Activated T-cell treated with anti-CD3 and anti-CD28 coated beads, Interleukin-2, amount 50 U/mL, for 4 hours (primary cell): ENCODE measurements at places on chromosomes 5 and 9.

- no peak for DNase-seq
Measured at GRCh38 chr5:127723571-127723970, 20.4 kb downstream of the CCDC192 start.

- DNase-seq: no peak
Measured at GRCh38 chr5:1952444-1953099, 69.8 kb upstream of the IRX4 start.

DNA sequence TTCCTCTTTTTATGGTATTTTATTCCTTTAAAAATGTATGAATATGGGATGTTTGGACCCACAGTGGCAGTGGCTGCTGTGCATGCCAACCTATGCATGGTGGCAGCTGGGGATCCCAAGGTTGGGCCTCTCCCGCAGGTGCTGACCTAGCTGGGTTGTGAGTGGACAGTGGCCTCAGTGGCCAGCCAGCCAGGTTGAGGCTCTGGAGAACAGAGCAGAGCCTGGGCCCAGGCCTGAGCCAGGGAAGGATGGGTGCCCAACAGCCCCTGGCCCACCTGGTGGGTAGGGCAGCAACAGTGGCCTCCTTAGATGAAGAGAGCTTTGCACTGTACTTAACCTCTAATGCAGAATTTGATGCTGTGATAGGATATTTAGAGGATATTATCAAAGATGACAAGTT, 624.8 kb downstream of the CHSY3 start:
- no peak for DNase-seq

DNA sequence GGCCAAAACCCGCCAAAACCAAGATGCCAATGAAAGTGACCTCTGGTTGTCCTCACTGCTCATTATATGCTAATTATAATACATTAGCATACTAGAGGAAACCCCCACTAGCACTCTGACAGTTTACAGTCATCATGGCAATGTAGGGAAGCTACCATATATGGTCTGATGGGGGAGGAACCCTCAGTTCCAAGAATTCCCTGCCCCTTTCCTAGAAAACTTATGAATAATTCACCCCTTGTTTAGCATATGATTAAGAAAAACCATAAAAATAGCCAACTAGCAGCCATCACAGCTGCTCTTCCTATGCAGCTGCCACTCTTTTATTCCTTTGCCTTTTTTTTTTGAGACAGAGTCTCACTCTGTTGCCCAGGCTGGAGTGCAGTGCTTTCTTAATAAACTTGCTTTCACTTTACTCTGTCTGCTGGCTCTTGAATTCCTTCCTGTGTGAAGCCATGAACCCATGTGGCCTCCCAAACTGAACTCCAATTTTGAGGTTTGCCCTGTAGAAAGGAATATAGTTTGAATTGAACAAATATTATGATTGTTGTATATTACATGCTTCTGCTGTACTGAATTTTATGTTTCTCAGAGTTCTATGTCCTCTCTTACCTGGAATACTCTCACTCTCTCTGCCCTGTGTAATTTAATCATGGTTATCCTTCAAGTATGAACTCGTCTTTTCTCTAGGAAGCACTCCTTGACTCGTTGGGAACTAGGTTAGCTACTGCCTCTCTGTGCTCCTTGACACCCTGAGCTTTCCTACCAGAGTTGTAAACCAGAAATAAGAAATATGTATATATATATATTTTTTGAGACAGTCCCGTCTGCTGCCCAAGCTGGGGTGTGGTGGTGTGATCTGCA, 59.8 kb downstream of the KIAA1958 start:
- DNase-seq: no peak

GRCh38 chr9:122263699-122264349, 816 bp downstream of the RBM18 start:
- DNase-seq: no peak

DNA sequence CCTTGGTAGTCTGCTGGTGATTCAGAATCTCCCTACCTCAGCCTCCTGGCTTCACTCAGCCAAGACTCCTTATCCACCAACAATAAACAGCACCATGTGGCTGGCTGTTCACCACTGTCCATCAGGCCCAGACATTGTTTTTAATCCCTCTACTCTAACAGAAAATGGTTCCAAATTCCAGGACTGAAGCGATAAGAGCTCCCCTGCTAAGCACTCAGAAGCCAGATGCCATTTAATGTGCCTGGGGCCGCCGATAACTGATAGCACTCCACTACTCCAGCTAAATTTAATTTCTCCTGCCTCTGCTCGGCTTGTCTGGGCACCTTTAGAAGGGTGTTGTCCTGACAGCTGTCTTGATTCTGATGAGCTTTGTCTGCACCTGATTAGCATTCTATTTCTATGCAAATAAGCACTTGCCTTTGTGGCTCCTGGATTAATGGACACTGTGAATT, 47.1 kb downstream of the ZNF622 start:
- no peak for DNase-seq

DNA sequence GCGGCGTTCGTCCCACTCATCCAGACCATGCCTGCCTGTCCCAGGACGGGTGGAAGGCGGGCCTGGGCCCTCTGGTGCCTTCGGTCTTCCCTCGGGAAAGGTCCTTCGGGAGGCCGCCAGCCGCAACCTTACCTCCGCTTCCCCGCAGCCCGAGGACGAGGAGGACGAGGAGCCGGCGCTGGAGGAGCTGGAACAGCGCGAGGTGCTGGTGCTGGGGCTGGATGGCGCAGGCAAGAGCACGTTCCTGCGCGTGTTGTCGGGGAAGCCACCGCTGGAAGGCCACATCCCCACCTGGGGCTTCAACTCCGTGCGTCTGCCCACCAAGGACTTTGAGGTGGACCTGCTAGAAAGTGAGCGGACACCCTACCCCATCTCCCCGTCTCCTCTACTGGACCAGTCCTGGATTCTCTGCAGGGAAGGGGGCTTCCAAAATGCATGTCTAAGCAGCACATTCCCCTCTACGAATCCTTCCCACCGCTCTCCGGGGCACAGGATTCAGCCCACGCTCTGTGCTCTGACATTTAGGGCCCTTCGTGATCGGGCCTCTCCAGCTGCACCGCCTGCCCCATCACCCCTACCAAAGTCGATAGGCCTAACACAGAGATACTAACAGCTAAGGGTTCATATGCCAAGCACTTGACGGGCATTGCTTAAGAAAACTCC, 1.1 kb downstream of the ARL10 start:
- DNase-seq: no peak

- DNase-seq: no peak
Measured at GRCh38 chr5:179371121-179371510, 25.9 kb upstream of the ADAMTS2 start.

- DNase-seq: no peak
Measured at GRCh38 chr5:62717301-62717933, 138.8 kb downstream of the LRRC70 start.

DNA sequence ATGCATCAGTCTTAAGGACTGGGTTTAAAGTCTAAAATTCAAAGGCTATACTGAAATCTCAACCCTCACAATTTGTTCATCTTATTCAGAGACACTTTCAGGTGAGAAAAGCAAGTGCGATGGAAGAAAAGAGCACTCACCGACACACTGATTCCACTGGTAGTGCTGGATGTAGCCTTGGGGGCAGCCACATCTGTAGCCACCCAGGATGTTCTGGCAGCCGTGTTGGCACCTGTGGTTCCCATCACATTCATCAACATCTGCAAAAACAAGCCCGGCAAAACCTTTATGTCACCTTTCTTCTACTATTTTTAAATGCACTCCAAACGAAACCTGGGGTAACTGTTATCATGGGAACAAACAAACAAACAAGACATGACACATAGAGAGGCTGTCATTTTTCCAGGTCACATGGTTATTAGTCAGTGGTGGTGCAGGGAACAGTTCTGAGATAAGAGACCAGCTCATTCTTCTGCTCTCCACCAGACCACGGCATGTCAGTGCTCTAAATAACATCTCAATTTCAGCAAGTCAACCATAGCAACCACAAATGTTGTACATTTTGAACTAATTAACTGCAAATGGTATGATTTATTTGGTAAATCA, 188.4 kb downstream of the SLC12A2 start:
- no peak for DNase-seq

DNA sequence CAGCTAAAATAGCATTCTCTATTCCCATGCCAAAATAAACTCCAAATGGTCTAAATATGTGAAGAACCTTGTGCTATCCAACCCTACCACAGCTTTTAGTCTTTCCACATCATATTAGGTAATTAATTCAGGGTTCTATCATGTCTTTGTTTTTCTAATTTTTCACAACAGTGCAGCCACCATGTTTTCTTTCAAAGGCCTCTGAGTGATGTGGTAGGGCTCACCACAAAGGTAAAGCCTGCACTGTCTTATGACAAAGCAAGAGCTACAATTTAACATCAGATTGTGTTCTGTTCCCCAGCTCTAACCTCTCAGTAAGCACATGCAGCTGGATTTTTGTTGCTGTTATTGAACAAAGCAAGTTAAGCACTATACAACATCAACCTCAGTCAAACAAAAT, 52.4 kb downstream of the MEF2C start:
- DNase-seq: no peak

DNA sequence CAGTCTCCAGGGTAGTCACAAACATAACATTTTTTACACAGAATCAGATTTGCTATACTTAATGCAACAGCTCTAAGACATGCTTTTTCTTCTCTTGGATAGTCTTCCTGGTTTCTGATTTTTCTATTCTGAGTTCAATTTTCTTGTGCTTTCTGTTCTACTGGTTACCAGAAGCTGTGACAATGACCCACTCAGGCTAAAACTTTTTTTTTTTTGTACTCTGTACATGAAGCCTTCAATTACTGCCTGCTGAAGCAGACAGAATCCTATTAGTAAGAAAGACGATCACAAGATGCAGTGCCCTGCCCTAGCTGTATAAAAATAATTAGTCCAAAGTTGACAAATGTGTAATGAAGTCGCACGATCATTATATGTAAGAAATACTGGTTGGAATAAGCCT, 231.1 kb upstream of the TBCA start:
- no peak for DNase-seq

DNA sequence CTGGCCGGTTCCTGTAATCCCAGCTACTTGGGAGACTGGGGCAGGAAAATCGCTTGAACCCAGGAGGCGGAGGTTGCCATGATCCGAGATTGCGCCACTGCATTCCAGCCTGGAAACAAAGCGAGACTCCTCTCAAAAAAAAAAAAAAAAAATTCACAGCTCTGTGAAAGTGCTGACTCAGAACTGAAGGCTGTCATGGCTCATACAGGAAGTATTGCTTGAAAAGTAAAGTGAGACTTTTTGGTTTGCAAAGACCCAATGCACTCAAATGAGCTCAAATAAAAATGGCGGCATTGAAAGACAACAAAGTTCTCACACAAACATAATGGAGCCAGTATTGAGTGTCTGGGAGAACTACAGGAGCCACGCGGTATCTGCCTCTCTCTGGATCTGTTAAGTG, 202.1 kb downstream of the FBXL7 start:
- no peak for DNase-seq

GRCh38 chr5:14557203-14557770, 24.3 kb upstream of the OTULINL start:
- DNase-seq: no peak

GRCh38 chr5:3709068-3709716, 113.6 kb downstream of the IRX1 start:
- no peak for DNase-seq

- DNase-seq: no peak
Measured at GRCh38 chr9:74458832-74459231, 38.3 kb upstream of the RORB start.

- no peak for DNase-seq
Measured at GRCh38 chr5:74542482-74542881, 98.0 kb downstream of the ENC1 start.

DNA sequence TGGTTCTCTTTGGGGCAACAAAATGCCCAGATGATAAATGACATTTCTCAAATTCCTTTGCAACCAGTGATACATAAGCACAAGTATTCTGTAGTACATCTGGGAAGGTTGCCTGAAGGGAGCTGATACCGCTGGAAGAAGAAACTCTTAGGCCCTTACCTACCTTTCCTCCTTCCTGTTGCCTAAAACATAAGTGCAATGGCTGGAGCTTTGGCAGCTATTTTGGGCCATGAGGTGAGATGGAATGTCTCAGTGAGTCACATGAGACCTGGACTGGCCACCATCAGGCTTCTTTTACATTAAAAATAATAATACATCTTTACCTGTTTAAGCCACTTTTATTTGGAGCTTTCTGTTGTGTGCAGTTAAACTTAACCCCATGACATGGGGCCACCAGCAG, 11.2 kb upstream of the ADGRD2 start:
- DNase-seq: no peak

DNA sequence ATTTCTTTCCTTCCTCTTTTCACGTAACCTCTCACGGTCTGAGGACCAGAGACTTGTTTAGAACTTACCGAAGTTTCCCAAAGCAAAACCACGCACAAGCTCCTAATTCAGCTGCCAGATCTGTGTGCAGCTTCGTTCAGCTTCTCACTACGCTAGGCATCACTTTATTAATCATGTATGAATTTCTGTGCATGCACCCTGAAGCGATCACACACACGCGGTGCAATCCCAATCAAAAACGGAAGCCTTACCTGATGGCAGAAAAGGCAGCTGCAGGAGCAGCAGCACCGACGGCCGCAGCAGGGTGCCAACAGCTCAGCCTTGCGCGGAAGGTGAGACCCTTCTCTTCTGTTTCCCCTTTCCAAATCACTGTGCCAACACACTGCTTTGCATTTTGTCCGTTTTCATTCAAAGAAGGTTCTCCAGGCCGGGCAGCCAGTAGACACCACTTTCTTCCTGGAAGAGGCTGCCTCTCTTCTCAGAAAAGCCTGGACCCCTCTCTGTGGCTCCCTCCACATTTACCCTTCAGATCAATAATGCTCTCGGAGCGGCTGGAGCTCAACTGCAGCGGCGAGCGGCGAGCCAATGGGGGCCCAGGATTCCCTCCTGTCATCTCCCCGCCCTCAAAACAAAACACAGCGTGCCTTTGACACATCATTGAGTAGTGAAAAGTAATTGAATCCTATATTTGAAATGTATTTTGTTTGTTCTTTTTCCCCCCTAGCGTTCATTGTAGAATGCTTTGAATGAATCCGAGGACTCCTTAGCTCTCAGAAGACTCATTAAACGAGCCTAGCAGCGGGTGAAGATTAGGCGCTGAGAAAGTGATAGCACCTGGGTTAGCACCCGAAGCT, at the start of gene CDH12:
CDH12 (minus strand) TSS at position 538 of the 854 bp plus-strand sequence.
- DNase-seq: no peak

- DNase-seq: no peak
Measured at GRCh38 chr5:83172655-83173054, 95.3 kb downstream of the XRCC4 start.

- DNase-seq: no peak
Measured at GRCh38 chr5:39740404-39740803, 315.6 kb upstream of the DAB2 start.

GRCh38 chr5:78544561-78545201, 103.9 kb downstream of the LHFPL2 start:
- DNase-seq: no peak

GRCh38 chr9:130122456-130122855, 49.7 kb upstream of the NCS1 start:
- DNase-seq: no peak

GRCh38 chr5:41790038-41790776, 80.0 kb downstream of the OXCT1 start:
- no peak for DNase-seq
